ENCODE measurements at places on chromosomes 12 and 14. TPM values are rescaled to one million over a fixed set of nuclear protein-coding genes. Genes with fewer than 3 reads are reported as not detected.

GRCh38 chr12:119082496-119082895 is 96.2 kb upstream of the HSPB8 start:
- no peak for DNase-seq
- no peaks in the 10 kb centered on the region for H3K27me3 ChIP-seq
- H3K27ac ChIP-seq = no peak overlapping the region
- H3K36me3 ChIP-seq = no peaks in the 10 kb centered on the region
- no peaks in the 10 kb centered on the region for H3K4me1 ChIP-seq
- no peak overlapping the region for H3K4me3 ChIP-seq

DNA sequence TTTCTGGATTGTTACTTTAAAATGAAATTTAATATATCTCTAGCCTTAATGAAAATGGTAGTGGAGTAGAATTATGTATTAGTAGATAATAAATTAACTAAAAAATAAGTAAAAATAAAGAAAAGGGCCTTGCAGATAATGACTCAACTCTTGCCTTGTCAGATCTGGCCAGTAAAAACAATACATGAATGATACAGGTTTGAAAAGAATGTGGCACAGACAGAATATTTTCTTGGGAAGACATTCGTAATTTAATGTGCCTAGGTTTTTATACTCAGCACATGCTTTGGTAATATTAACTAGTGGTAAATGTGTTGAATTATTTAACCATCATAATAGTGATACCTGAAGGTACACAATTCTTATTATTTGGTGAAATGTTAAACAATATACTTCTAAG is 28.3 kb downstream of the ATF7IP start:
- DNase-seq = no peak
- H3K27ac ChIP-seq = peak overlapping the region; percentile 82
- peaks cover 11% of the 10 kb centered on the region for H3K4me1 ChIP-seq

The FNTB gene
- polyA plus RNA-seq = 22.9 TPM

The GALC gene
- 5.0 TPM for polyA plus RNA-seq

The ANGEL1 gene
- polyA plus RNA-seq = 12.8 TPM

The CSAD gene
- polyA plus RNA-seq = 2.2 TPM

DNA sequence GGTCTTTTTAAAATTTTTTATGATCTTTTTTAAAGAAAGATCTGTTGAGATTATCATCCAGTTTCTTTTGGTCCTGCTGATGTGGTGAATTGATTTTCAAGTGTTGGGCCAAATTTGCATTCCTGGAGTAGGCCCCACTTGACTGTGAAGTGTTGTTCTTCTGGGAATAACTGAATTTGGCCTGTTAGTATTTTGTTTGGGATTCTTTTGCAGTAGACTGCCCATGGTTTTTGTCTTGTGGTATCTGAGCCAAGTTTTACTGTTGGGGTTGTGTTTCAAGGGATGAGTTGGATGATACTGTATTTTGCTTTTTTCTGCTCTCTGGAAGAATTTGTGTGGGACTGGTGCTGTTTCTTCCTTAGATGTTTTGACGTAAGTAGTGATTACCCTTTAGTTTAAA is 4.0 kb upstream of the SYCP3 start:
- peak overlapping the region; percentile 85 for H3K27ac ChIP-seq
- no peak for DNase-seq
- no peak overlapping the region for H3K4me3 ChIP-seq
- no peaks in the 10 kb centered on the region for H3K27me3 ChIP-seq

GRCh38 chr12:24172031-24172772 is 222.7 kb upstream of the SOX5 start:
- H3K27me3 ChIP-seq = no peaks in the 10 kb centered on the region
- 0 out of 2 replicates have a peak overlapping the region, but pooled peaks have one; percentile 24 for H3K4me3 ChIP-seq
- H3K36me3 ChIP-seq = no peaks in the 10 kb centered on the region
- peak; percentile 71 for DNase-seq

The PRIMA1 gene
- not detected for polyA plus RNA-seq

The PPP1R1A gene
- polyA plus RNA-seq = not detected

DNA sequence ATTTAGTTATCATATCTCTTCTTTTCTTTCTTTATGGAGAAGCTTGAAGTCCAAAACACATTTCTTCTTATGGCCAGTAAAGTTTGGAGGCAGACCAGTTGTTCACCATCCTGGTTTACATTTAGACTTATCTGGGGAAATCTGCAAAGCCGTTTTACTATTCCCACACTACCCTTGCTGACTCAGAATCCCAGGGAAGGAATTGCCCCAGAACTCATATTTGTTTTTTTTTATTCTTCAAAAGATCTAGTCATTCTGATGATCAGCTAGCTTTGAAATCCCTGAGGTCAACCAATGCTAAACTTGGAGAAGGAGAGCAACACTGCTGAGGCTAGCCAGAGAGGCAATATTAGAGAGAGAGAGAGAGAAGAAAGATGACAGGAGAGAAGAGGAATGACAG is 12.3 kb upstream of the LMO3 start:
- DNase-seq = no peak
- no peaks in the 10 kb centered on the region for H3K27me3 ChIP-seq
- H3K4me1 ChIP-seq = no peaks in the 10 kb centered on the region
- no peaks in the 10 kb centered on the region for H3K36me3 ChIP-seq
- H3K27ac ChIP-seq = no peak overlapping the region
- H3K4me3 ChIP-seq = no peak overlapping the region

DNA sequence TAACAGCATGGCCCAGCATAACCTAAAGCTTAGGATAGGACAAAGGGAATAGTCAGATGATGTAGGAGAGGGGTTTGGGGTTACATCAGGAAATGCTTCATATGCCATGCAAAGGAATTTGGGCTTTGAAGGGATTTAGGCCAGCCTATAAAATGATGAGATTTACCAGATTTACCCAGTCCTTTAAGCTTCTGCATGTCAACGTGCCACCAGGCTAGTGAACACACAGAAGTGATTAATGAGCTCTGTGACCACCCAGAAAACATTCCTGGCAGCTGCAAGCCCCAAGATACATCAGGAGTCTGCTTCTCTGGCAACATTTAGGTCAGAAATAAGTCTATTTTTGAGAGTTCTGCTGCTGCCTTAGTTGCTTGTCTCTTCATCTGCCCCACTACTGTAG is 118.3 kb downstream of the LRIG3 start:
- no peaks in the 10 kb centered on the region for H3K27me3 ChIP-seq
- no peak overlapping the region for H3K4me3 ChIP-seq
- H3K4me1 ChIP-seq = no peaks in the 10 kb centered on the region
- no peak overlapping the region for H3K27ac ChIP-seq
- no peaks in the 10 kb centered on the region for H3K36me3 ChIP-seq

The ETV6 gene
- polyA plus RNA-seq = 7.8 TPM

The CTSG gene
- polyA plus RNA-seq = not detected

GRCh38 chr14:62908506-62908905 is 136.8 kb downstream of the KCNH5 start:
- H3K27me3 ChIP-seq = no peaks in the 10 kb centered on the region
- no peak overlapping the region for H3K27ac ChIP-seq
- H3K4me3 ChIP-seq = no peak overlapping the region
- H3K4me1 ChIP-seq = no peaks in the 10 kb centered on the region

The HEBP1 gene
- polyA plus RNA-seq = 0.32 TPM

The GRIN2B gene
- not detected for polyA plus RNA-seq

DNA sequence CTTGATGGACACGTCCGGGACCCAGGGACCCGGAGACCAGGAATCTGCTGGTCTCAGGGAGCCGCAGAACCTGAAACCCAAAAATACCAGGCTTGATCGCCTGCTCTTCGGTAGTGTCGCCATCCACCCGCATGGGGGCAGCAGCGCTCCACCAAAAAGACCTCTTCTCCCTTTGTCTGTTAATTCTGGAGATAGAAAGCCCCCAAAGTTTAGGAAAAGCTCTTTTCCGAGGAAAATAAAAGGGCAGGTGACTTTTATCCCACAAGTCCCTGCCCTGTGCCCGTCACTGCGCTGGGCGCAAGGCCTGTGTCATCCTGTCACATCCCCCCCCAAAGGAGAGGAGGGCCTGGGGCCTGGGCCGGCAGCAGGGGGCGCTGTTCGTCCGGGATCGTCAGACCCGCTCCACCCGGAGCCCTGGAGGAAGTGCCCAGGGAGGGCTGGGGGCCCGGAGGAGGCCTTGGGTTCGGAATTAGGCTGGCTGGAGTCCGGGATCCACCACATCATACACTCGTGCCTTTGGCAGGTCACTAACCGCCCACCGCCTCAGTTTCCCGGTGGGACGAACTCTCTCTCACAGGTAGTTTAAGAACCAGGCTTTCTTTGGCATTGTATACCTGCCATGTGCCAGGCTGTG is 31.9 kb downstream of the DAD1 start:
- peak overlapping the region; percentile 51 for H3K4me3 ChIP-seq
- peak overlapping the region; percentile 100 for H3K27ac ChIP-seq
- H3K36me3 ChIP-seq = peaks cover 8% of the 10 kb centered on the region
- no peak for DNase-seq
- peaks cover 73% of the 10 kb centered on the region for H3K4me1 ChIP-seq

- H3K36me3 ChIP-seq = no peaks in the 10 kb centered on the region
- no peak overlapping the region for H3K4me3 ChIP-seq
- peaks cover 5% of the 10 kb centered on the region for H3K4me1 ChIP-seq
- peaks cover 4% of the 10 kb centered on the region for H3K27me3 ChIP-seq
Observed at GRCh38 chr12:108271951-108272872, 66.9 kb downstream of the CMKLR1 start.

The PDE6H gene
- polyA plus RNA-seq = not detected

The CDCA3 gene
- 138 TPM for polyA plus RNA-seq

- no peak for DNase-seq
- H3K36me3 ChIP-seq = no peaks in the 10 kb centered on the region
- H3K27ac ChIP-seq = no peak overlapping the region
- no peak overlapping the region for H3K4me3 ChIP-seq
Observed at GRCh38 chr14:70045844-70046535, 142.8 kb downstream of the SLC8A3 start.

DNA sequence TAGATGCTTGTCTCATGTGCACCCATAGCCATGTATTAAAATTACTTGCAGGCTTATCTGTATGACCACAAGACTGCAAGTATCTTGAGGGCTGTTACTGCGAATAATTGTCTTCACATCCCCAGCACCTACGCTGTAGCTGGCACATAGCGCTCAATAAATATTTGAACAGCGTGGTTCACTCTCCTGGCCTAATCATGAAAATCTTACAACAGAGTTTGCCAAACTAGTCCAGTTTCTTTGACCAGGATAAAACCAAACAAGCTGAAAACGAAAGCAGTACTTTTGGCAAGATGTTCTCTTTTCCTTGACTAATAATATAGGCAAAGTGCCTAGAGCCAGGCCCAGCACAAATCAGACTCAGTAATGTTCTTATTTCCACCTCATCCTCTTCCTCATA is 106.7 kb downstream of the RPS29 start:
- H3K27ac ChIP-seq = no peak overlapping the region

DNA sequence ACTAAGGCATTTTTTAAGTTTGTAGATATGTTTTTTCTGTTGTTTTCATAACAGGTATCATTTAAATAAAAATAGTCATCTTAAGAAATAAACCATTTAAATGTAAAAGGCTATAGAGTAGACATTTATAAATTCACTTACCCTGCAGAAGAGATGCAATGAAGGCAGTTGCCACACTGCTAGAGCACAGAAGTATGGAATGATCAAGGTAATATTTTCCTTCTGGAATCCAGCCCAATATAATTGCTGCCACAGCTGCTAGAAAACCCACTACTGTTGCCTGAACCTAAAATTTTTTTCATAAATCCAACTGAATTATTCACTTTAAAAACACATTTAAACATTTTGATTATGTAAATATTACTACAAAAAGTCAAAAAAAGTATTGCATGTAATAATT is 69.2 kb downstream of the SLC41A2 start:
- no peaks in the 10 kb centered on the region for H3K27me3 ChIP-seq
- H3K36me3 ChIP-seq = no peaks in the 10 kb centered on the region
- no peak overlapping the region for H3K4me3 ChIP-seq
- DNase-seq = no peak

- H3K36me3 ChIP-seq = no peaks in the 10 kb centered on the region
- DNase-seq = no peak
- H3K27ac ChIP-seq = no peak overlapping the region
- no peak overlapping the region for H3K4me3 ChIP-seq
- no peaks in the 10 kb centered on the region for H3K27me3 ChIP-seq
Observed at GRCh38 chr14:56247495-56248200, 129.4 kb downstream of the PELI2 start.

- H3K36me3 ChIP-seq = no peaks in the 10 kb centered on the region
- no peak for DNase-seq
- no peak overlapping the region for H3K27ac ChIP-seq
- no peaks in the 10 kb centered on the region for H3K4me1 ChIP-seq
- H3K27me3 ChIP-seq = no peaks in the 10 kb centered on the region
Observed at GRCh38 chr14:73816393-73816816, 35.2 kb upstream of the PTGR2 start.

- no peak overlapping the region for H3K4me3 ChIP-seq
- no peak overlapping the region for H3K27ac ChIP-seq
- H3K4me1 ChIP-seq = peaks cover 19% of the 10 kb centered on the region
- no peaks in the 10 kb centered on the region for H3K36me3 ChIP-seq
Observed at GRCh38 chr14:50832935-50833630, 2.1 kb upstream of the NIN start.

DNA sequence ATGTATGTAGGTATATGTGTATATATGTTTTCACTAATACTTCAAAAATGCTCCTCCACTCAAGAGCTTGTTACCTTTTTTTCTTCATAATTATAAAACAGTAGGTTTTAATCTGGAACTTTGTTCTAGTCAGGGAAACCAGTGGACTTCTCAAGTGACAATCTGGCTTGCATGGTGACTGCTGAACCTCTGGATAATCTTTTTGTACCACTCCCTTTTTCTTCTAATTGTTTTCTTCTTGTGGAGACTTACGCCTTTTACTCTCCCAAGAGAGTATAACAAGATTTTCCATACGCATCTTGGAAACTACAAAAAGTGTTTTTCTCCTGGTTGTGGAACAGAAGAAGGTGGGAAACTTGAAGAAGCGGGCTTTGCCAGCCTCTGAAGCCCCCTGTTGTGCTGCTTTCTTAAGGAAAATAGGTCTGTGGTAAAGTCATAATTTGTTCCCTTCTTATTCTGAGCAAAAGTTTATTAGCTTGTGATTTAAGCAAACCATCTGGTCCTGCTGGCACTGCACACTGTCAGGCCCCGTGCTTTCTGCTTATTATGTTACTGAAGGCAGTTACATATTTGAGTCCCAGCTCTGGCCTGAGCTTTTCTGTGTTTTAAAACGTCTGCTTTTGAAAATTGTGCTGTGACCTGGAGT is 291.8 kb downstream of the ERC1 start:
- no peak overlapping the region for H3K27ac ChIP-seq
- H3K36me3 ChIP-seq = no peaks in the 10 kb centered on the region
- H3K4me3 ChIP-seq = no peak overlapping the region

The TM9SF1 gene
- polyA plus RNA-seq = 39.2 TPM

The CAPZA3 gene
- not detected for polyA plus RNA-seq

- no peaks in the 10 kb centered on the region for H3K36me3 ChIP-seq
- no peak overlapping the region for H3K4me3 ChIP-seq
- no peak for DNase-seq
- no peaks in the 10 kb centered on the region for H3K4me1 ChIP-seq
- no peaks in the 10 kb centered on the region for H3K27me3 ChIP-seq
- H3K27ac ChIP-seq = no peak overlapping the region
Observed at GRCh38 chr12:107948391-107948945, 174.0 kb downstream of the ASCL4 start.

The SELPLG gene
- 23.6 TPM for polyA plus RNA-seq

DNA sequence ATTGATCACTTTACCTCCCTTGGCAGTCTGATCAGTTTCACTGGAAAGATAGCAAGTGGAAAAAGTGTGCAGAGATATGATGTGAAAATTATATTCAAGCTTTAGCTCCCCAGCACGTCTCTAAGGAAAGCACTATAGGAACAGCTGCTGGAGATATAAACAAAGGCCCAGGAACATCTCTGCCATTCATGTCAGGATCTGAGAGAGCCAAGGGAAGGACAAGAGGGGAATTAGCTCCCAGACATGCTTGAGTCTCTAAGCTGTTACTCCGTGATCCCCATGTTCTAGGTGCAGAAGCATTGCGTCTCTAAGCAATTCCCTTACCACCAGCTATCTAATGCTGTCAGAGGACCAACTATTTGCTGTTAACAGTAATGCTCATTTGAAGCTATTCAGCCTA is 700.2 kb downstream of the DIO2 start:
- H3K27ac ChIP-seq = no peak overlapping the region
- DNase-seq = no peak
- H3K27me3 ChIP-seq = no peaks in the 10 kb centered on the region
- H3K4me3 ChIP-seq = no peak overlapping the region
